ENCODE measurements at places on chromosomes 13 and 19.

- no peak for DNase-seq
Observed at GRCh38 chr13:112133499-112134390, 66.8 kb downstream of the SOX1 start.

DNA sequence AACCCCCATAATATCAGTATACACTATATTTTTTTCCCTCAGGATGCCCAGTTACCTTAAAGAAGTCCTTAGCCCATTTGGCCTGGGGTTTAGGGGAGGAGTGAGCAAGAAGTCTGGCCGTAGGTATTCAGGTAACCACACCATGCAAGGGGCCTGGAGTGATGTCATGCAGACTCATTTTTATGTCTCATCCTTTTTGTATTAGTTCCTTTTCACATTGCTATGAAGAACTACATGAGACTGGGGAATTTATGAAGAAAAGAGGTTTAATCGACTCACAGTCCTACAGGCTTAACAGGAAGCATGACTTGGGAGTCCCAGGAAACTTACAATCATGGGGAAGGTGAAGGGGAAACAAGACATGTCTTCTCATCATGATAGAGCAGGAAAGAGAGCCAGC lies 12.2 kb downstream of the TPP2 start:
- DNase-seq, result no peak

DNA sequence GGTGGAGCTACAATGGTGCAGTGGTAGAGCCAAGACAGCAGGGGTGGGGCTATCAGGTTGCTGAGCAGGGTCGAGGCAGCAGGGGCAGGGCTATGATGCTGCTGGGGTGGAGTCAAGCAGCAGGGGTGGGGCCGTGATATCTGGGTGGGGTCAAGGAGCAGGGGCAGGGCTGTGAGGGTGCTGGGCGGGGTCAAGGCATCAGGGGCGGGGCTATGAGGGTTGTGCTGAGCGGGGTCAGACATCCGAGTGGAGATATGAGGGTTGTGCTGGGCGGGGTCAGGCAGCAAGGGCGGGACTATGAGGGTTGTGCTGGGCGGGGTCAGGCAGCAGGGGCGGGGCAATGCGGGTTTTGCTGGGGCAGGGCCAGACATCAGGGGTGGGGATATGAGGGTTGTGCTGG lies 14.7 kb downstream of the HCN2 start:
- DNase-seq, result no peak

GRCh38 chr19:13017306-13018034 lies 22.2 kb downstream of the NFIX start:
- DNase-seq, result no peak

Measured in non-pigmented ciliary epithelial cell (primary cell).